Right lobe of liver (tissue), 6 donors: ENCODE measurements at places on chromosomes 5 and 9. TPM values are rescaled to one million over a fixed set of nuclear protein-coding genes. Genes with fewer than 3 reads are reported as not detected.

- DNase-seq = no peak
- H3K27ac ChIP-seq = peak overlapping the region; percentile 85
- H3K36me3 ChIP-seq = no peaks in the 10 kb centered on the region
- H3K4me3 ChIP-seq = no peak overlapping the region
- no peaks in the 10 kb centered on the region for H3K27me3 ChIP-seq
Observed at GRCh38 chr5:67971223-67971830, 244.2 kb upstream of the PIK3R1 start.

DNA sequence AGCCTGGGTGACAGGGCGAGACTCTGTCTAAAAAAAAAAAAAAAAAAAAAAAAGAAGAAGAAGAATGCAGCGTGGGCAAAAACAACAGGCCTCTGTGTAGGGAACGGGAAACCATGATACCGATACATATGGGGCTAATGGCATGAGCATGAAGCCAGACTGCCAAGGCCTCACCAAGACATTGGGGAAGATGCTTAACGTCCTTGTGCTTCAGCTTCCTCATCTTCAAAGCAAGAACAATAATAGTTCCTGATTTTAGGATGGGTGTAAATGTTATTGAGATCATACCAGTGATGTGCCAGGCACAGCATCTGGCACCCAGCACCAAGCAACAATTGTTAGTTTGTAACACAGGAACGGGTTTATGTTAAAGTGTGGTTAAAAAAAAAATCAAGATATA, 51.4 kb downstream of the NEURL1B start:
- H3K36me3 ChIP-seq = no peaks in the 10 kb centered on the region
- H3K4me1 ChIP-seq = peaks cover 4% of the 10 kb centered on the region
- H3K4me3 ChIP-seq = no peak overlapping the region
- no peak overlapping the region for H3K27ac ChIP-seq
- DNase-seq = peak; percentile 3
- no peaks in the 10 kb centered on the region for H3K27me3 ChIP-seq

- H3K4me3 ChIP-seq = peak within 1 kb of the TSS; percentile 84
- H3K27me3 ChIP-seq = no peaks in the 10 kb centered on the region
- H3K36me3 ChIP-seq = no peaks in the 10 kb centered on the region
- H3K27ac ChIP-seq = peak within 1 kb of the TSS; percentile 26
- peak; percentile 95 for DNase-seq
Observed at GRCh38 chr9:135907431-135908092, at the start of gene CAMSAP1. Gene CAMSAP1 (minus strand): TSS chr9:135907546. CDS start chr9:135907159, 387 bp downstream.

DNA sequence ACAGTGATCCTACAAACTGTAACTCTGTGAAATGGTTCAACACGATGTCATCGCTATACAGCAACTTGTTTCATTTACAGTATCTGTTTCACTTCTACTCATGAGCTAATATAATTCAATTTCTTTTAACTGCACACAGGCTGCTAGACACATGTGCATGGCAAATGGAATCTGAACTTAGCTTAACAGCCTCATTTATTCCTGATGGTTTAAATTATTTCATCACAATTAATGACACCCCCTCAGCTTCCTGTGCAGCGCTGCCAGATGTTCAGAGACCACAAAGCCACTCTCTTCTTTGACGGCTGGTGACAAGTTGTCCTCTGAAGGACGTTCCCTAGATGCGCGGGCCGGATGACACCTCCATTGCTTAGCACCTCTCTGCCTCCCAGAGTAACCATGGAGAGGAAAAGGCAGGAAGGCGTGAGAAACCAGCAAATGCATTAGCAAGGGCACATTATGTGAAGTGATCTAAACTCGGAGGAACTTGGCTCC, 191.1 kb downstream of the BNC2 start:
- no peaks in the 10 kb centered on the region for H3K4me1 ChIP-seq
- no peaks in the 10 kb centered on the region for H3K27me3 ChIP-seq
- no peak overlapping the region for H3K4me3 ChIP-seq
- H3K27ac ChIP-seq = no peak overlapping the region
- no peak for DNase-seq
- H3K36me3 ChIP-seq = no peaks in the 10 kb centered on the region

DNA sequence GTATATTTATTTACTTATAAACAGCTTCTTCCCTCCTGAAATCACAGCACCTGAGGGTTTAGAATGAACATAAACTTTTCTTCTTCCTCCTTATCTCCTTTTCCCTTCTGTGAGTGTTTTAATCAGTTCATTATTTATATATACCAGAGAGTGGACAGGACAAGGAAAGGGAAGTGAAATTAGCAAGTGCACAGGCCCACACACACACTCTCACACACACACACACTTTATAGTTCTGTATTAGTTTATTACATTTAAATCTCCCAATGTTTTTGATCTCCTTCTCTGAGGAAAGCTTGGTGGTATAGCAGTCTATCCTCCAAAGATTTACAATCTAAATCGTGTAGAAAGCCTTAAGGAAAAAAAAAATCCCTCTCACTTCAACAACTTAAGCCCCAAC, 353.5 kb downstream of the NDUFS4 start:
- H3K27ac ChIP-seq = no peak overlapping the region
- no peaks in the 10 kb centered on the region for H3K4me1 ChIP-seq
- H3K4me3 ChIP-seq = no peak overlapping the region
- no peak for DNase-seq
- H3K36me3 ChIP-seq = no peaks in the 10 kb centered on the region
- H3K27me3 ChIP-seq = no peaks in the 10 kb centered on the region

GRCh38 chr5:154631141-154631540, 124.0 kb upstream of the LARP1 start:
- H3K27ac ChIP-seq = no peak overlapping the region
- H3K4me3 ChIP-seq = no peak overlapping the region
- no peaks in the 10 kb centered on the region for H3K36me3 ChIP-seq
- no peaks in the 10 kb centered on the region for H3K4me1 ChIP-seq
- no peaks in the 10 kb centered on the region for H3K27me3 ChIP-seq

DNA sequence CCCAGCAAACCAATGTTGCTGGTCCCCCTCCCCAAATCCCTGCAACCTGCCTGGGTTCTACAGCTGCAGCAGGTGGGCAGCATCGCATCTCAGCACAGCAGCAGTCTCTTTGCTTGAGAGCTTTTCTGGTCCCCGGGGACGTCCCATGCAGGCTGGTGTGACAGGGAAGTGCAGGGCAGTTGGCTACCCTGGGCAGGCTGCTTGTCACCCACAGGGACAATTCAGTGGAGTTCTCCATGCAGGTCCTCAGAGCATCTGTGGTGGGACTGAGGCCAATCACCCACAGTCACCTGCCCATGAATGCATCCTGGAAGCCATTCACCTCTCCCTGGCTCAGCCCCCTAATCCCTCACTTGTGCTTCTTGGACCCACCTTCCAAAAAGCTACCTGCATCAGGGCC, 43.9 kb upstream of the SEMA4D start:
- H3K4me1 ChIP-seq = no peaks in the 10 kb centered on the region
- H3K27me3 ChIP-seq = no peaks in the 10 kb centered on the region
- H3K27ac ChIP-seq = no peak overlapping the region
- H3K36me3 ChIP-seq = no peaks in the 10 kb centered on the region

GRCh38 chr5:112634166-112634565, 103.5 kb upstream of the APC start:
- no peaks in the 10 kb centered on the region for H3K27me3 ChIP-seq
- H3K4me3 ChIP-seq = no peak overlapping the region
- no peaks in the 10 kb centered on the region for H3K36me3 ChIP-seq
- peaks cover 34% of the 10 kb centered on the region for H3K4me1 ChIP-seq
- no peak overlapping the region for H3K27ac ChIP-seq

DNA sequence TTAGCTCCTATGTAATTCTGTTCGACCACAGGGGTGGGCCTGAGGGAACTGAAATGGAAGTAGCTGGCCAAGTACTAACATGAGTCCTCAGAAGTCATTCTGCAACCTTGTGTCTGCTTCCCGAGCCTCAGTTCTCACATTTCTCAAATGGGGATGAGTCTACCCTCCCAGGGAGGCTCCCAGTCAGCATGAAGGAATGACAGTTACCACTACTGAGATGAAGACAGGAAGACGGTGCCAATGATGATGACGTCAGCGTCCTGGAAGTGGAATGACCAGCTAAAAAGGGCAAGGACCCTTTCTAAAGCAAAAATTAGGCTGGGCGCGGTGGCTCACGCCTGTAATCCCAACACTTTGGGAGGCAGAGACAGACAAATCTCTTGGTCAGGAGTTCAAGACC, 6.8 kb downstream of the PIP5KL1 start:
- peaks cover 22% of the 10 kb centered on the region for H3K4me1 ChIP-seq
- no peak overlapping the region for H3K27ac ChIP-seq
- H3K27me3 ChIP-seq = no peaks in the 10 kb centered on the region
- H3K4me3 ChIP-seq = no peak overlapping the region
- H3K36me3 ChIP-seq = no peaks in the 10 kb centered on the region
- no peak for DNase-seq

- no peak for DNase-seq
- H3K27ac ChIP-seq = peak overlapping the region; percentile 80
- H3K4me1 ChIP-seq = no peaks in the 10 kb centered on the region
- no peaks in the 10 kb centered on the region for H3K27me3 ChIP-seq
Observed at GRCh38 chr9:85940275-85940831, 593 bp upstream of the NAA35 start.

DNA sequence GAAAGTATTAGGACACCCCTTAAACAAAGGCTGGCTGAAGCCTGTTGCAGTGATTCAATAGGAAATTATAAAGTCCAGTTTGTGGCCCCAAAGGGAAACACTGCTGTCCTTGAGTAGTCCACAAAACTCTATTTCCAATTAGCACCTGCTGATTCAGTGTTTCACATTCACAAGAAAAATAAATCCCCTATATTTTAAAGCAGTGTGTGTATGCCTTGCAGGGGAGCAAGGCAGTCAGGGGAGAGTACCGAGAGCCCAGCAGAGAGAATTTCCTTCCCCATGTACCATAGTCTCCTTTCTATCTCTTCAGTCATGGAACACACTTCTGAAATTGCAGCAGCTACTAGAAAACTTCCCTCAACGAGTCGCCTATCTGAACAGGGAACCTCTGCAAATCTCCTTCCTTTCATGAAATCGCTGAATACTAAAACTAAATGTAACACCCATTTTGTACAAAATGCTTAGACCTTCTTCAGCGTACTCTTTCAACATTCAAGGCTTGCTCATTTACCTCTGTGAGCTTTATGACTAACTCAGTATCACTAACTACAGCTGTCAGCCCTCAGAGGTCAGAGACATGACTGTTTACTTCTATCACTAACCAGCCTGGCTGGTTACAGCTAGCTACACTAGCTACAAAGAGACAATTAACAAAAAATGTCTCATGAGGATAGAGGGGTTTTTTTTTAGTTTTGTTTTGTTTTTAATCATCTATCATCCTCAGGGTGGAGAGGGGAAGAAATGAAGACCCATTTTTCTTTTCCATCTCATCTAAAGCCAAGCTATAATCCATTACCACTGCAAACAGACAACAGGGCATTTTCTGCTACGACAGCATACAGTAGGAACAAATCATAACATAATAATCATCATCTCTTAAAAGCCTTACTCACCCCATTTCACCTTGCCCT, 188.7 kb downstream of the EBF1 start:
- no peak overlapping the region for H3K27ac ChIP-seq
- no peaks in the 10 kb centered on the region for H3K27me3 ChIP-seq
- DNase-seq = no peak
- no peaks in the 10 kb centered on the region for H3K36me3 ChIP-seq
- H3K4me3 ChIP-seq = no peak overlapping the region

DNA sequence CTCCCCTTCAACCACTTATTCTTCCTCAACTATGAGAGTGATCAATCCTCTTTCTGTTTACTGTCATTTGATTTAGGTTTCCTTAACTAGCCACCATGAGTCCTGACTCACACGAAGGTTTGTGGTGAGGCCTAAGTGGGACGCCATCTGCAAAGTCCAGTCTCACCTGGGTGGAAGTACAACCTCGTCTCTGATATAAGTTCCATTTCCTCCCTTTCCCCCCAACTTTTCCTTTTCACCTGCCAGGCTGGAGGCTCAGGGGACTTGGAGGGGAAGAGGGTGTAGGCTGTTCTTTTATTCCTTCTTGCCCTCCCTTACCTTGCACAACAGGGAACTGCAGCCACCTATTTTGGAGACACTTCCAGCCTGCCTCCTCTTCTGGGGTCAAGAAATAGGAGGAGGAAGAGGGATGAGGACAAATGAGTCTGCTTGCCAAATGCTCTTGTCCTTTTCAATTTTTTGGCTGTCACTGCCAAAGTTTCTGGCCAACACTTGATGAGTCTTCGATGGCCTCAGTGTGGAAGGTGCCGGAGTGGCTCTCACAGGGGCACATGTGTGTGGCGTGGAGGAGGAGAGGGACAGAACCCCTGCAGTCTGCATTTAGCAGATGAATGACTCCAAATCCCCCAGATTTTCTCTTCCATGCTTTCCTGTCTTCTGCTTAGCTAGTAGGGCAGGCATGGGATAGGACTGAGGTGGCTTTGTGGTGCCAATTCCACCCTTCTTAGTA, 249.6 kb downstream of the NSG2 start:
- no peaks in the 10 kb centered on the region for H3K4me1 ChIP-seq
- DNase-seq = no peak
- no peak overlapping the region for H3K27ac ChIP-seq
- no peak overlapping the region for H3K4me3 ChIP-seq
- no peaks in the 10 kb centered on the region for H3K27me3 ChIP-seq

DNA sequence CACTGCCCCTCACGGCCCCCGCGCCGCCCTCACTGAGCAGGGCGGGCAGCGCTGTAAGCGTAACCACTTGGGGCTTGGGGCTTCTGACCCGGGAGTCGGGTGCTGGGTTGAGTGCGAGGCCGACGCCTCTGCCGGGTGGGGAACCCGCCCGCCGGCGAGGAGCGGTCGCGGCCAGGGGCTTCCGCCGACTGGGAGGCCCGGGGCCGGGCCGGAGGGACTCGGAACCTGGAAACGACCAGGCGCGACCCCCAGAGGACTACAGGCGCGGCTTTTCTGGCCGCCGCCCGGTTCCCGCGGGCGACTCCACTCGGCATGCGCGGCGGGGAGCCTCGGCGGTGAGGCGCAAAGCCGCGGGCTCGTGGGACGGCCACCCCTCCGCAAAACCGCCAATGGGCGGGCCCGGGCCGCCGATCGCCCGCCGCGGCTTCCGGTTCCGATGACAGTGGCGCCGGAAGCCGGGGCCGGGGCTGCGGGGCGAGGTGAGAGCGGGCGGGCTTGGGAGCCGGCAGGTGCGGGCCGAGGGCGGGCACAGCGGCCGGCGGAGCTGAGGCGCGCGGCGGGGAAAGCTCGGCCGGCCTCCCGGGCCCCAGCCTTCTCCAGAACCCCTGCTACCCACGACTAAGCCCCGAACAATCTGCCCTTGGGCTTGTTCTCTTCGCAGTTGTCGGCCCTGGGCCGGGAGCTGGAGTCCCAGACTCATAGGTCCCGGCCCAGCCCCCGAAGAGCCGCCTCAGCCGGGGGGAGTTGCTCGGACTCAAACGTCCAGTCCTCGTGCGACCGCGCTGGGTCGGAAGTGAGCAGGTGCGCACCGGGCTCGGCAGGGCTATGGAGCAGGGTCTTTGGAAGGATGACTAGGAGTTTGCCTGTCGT, at the start of gene RMND5B:
Gene RMND5B, plus strand, starts transcription at position 439 of the 870 bp plus-strand sequence. CDS start 7,106 bp downstream, outside the sequence.
- H3K36me3 ChIP-seq = peaks cover under 1% of the 10 kb centered on the region
- H3K27me3 ChIP-seq = no peaks in the 10 kb centered on the region
- H3K4me3 ChIP-seq = peak within 1 kb of the TSS; percentile 94
- H3K4me1 ChIP-seq = peaks cover 8% of the 10 kb centered on the region

- H3K27ac ChIP-seq = no peak overlapping the region
- H3K27me3 ChIP-seq = no peaks in the 10 kb centered on the region
- no peaks in the 10 kb centered on the region for H3K4me1 ChIP-seq
Observed at GRCh38 chr5:6181147-6181729, 197.1 kb downstream of the MED10 start.

Gene CLIC3
- total RNA-seq = not detected

Gene ARL14EPL
- total RNA-seq = not detected

Gene PCDHGA3
- total RNA-seq = 1.8 TPM

Gene AQP7
- total RNA-seq = 18.2 TPM

Gene CCL27
- not detected for total RNA-seq

Gene CAST
- total RNA-seq = 97.1 TPM

Gene TMEM267
- 3.9 TPM for total RNA-seq

Gene ACTBL2
- not detected for total RNA-seq

Gene WDR31
- total RNA-seq = 0.81 TPM

Gene GABRA6
- not detected for total RNA-seq
